ENCODE measurements at places on chromosomes 6 and 20.

DNA sequence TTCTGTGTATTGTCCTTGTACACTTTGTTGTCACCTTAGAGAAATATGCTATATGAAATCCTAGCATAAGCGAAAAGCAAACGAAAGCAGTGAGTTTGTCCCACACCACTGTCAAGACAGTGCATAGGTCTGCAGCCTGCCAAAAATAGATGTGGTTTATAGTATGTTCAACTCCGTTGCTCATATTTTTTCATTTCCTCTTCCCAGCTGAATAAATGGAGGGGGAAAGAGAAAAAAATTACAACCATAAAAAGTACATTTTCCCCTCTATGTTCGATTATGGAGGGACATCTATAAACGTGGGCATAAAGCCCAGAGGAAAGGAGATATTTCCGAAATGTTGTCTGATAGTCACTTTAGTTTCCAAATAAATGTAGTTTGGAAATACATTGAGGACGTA lies 25.8 kb downstream of the PRL start:
- DNase-seq, result no peak

DNA sequence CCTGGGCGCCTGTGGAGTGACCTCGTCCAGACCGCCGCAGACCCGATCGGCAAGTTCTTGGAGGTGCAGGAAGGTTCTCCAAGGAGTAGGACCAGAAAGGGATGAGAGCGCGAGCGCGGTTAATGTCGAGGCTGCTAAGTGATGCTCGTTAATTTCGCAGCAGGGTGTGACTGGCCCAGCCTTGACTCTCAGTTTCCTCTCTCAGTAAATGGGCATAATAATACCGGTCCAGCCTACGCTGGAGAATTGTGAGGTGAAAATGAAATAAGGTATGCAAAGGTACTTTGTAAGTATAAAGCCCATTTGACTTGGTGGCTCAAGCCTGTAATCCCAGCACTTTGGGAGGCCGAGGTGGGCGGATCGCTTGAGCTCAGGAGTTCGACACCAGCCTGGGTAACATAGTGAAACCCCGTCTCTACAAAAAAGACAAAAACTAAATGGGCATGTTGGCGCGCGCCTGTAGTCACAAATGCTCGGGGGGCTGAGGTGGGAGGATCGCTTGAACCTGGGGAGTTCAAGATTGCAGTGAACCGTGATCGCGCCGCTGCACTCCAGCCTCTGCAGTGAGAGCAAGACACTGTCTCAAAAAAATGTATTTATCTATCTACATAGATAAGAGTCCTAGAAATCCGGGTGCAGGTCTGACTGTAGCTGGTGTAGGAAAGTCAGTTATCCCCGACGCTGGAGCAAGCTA lies 634 bp upstream of the BTBD9 start:
- DNase-seq, result peak; percentile 33

GRCh38 chr6:6723361-6723760 lies 134.8 kb downstream of the LY86 start:
- no peak for DNase-seq

DNA sequence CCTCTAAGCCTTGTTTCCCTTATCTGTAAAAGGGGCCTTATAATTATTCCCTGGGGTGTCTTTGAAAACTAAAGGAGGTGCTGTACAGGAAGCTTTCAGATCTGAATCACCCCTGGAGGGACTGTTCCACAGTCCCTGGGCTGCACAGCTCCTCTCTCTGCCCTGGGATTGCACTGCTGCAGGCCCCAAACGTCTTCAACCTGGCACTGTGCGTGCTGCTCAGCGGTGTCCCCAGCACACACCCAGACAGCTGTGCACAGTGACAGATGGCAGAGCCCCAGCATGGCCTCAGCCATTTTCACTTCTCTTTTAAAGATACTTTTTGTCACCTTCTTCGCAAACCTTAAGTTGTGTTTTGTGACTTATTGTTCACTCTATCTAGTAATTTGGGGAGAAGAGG lies 50.7 kb upstream of the INSM1 start:
- no peak for DNase-seq

GRCh38 chr6:130895516-130895915 lies 68.3 kb downstream of the SMLR1 start:
- DNase-seq, result no peak

- no peak for DNase-seq
Observed at GRCh38 chr6:144008120-144008811, at the start of gene PLAGL1. Gene PLAGL1 (minus strand): TSS chr6:144008259. CDS start chr6:143948136, 60,123 bp downstream.

DNA sequence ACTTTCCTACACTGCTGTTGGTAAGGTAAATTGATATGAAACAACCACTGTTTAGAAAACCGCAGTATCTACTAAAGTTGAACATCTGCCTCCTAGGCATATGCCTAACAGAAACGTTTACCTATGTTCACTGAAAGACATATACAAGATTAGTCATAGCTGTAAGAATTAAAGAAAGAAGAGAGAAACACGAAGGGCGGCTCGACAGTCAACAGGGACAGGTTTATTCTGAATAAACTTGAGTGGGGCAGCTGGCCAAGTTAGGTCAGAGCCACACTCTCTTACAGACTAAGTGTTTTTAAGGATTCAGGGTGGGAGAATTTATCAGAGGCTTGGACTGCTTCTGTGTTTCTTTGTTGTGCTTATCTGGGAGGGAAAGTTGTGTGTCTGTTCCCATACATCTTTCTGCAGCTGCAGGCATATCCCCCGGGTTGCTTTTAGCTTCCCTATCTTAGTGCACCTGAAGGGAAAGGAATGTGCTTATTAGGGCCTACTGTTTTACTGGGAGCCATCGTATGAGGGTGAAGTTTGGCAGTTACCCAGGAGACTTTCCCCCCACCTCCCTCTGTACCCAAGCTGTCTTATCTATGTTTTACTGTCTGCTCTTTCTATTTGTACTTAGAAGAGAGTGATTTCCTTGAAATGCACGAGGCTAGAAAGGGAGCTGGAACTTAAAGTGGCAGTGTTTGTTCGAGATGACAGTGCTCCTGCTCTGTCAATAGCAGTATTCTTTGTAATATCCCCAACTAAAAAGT lies 20.4 kb downstream of the PROCR start:
- no peak for DNase-seq

DNA sequence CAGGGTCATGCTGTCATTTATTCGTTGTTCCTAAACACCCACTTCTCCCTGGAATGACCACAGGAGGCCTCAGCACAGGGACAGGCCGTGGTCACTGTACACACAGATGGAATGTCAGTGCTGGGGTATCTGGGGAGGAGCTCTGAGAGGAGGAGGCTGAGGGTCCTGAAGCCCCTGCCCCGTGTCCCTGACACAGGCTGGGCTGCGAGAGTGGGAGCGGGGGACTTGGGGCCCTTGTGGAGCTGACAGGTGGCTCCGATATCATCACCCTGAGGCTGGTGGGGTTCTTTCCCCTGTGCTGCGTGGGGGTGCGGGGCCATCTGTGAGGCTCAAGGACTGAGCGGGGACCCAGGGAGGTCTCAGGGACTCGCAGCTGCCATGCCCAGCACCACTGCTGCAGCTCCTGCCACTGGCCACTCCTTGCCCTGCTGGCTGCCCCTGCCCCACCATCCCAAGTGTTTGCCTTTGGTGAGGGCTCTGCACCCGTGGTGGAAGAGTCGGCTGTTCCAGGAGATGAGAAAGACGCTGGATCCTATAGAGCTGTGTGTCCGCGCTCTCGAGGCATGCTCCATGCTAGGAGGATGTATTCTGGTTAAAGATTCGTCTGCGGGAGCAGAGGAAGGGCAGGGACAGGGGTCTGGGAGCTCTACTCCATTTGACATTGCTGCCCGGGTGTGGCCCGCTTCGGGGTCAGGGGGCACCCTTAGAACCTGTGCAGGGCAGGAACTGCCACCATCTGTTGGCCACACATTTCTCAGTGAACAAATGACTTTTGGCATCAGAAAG lies 18.9 kb downstream of the NPEPL1 start:
- no peak for DNase-seq

DNA sequence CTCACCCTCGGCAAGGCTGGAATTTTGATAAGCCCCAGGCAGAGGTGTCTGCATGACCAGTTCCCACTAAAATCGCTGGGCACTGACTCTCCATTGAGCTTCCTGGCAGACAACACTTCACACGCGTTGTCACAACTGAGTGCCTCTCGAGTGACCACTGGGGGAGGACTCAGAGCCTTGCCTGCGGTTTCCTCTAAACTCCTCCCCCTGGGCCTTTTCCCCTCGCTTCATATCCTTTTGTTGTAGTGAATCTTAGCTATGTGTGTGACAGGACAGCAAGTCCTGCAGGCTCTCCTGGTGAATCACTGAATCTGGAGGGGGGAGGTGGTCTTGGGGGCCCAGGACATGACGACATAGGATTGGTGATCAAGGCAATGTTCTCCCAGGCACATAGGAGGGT lies 670.8 kb downstream of the PRKN start:
- DNase-seq, result peak; percentile 11

- no peak for DNase-seq
Observed at GRCh38 chr6:159620947-159621346, 72.1 kb downstream of the SOD2 start.

- no peak for DNase-seq
Observed at GRCh38 chr20:55540486-55540885, 464.8 kb downstream of the CBLN4 start.

GRCh38 chr6:89583559-89583958 lies 55.0 kb downstream of the LYRM2 start:
- DNase-seq, result no peak

DNA sequence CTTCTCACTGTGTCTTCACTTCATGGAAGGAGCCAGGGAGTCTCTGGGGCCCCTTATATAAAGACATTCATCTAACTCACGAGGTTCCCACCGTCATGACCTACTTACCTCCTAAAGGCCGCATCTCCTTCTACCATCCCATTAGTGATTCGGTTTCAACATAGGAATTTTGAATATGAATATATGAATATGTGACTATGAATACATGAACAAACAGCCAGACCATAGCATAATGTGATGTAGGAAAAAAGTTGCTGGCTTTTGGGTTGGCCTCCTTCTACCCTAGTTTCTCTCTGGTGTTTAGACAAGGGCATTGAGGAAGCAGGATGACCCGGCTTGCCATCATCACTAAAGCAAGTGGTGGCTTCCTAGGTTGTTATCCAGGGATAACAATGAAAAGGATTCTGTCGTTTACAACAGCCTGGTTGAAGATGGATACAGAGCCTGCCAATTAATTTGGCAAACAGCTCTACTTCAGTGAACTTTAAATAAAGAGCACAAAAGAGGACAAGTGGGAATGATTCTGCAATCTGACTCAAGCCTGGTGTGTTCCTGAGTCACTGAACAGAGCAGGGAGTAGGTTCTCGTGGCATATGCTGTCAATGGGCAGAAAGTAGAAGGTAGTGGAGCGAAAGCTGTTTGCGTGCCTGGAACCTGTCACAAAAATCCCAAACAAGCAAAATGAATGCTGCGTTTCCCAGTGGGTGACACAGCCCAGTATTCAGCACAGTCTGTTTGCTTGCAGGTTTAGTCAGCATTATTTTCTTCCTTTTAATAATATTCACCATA lies 44.0 kb upstream of the DOK5 start:
- DNase-seq, result no peak

DNA sequence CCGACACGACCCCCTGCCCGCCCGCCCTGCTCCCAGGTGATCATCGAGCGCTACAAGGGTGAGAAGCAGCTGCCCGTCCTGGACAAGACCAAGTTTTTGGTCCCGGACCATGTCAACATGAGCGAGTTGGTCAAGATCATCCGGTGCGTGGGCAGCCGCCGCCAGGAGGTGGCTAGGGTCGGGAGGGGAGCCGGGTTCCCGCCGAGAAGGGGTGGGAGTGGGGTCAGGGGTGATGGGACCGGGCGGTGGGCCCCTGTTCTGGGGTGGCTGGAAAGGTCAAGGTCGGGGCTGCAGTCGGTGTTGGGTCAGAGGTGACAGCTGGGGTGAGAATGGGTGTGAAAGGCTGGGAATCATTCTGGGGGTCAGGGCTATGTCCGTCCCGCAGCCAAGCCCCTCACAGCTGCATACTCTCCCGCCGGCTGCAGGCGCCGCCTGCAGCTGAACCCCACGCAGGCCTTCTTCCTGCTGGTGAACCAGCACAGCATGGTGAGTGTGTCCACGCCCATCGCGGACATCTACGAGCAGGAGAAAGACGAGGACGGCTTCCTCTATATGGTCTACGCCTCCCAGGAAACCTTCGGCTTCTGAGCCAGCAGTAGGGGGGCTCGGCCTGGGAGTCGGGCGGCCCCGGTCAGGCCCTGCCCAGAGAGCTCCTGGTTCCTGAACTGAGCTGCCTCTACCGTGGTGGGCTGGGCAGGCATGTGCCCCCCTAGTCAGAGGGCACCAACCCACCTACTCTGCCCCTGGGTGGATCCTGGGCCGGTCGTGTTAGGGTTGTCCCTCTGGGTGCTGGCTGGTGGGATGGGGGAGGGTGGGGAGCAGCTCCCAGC lies 1.0 kb downstream of the MAP1LC3A start:
- no peak for DNase-seq

DNA sequence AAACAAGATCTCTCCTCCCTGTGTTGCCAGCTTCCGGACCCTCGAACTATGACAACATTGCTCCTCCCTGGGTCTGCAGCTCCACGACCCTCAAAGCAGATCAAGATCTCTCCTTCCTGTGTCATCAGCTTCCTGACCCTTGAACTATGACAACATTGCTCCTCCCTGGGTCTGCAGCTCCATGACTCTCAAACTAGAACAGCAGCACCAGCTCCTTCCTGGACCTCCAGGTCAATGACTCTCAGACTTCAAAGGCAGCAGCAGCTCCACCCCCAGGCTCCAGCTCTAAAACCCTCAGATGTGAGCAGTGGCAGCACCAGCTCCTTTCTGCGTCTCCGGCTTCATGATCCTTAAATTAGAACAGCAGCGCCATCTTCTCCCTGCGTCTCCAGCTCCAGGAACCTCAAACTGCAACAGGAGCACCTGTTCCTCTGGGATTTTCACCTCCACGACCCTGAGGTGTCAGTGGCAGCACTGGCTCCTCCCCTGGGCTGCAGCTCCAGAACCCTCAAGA lies 341.0 kb upstream of the SULF2 start:
- no peak for DNase-seq

- no peak for DNase-seq
Observed at GRCh38 chr6:161442420-161442819, 168.6 kb upstream of the AGPAT4 start.

DNA sequence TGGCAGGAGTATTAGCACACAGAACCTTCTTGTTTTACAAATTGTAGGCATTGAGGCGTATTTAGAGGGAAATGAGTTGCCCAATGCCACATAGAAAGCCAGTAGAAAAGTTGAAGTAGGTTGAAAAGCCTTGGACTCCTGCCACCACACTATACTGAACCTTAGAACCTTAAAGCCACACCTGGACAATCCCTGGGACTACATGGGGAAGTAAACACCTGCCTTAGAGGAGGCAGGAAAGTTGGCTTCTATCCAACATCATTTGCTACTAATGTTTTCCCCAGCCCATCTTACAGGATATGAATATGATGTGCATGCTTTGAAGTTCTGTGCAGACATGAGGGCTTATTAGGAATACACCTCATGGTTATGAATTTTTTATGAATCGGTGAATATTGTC lies 5.3 kb upstream of the EPPIN start:
- no peak for DNase-seq

- peak; percentile 37 for DNase-seq
Observed at GRCh38 chr6:142746524-142746923, 198.5 kb downstream of the HIVEP2 start.

Measured in iPS DF 6.9 (cell line).